Stomach (tissue), 19 donors: ENCODE measurements at places on chromosomes 2 and 18.

DNA sequence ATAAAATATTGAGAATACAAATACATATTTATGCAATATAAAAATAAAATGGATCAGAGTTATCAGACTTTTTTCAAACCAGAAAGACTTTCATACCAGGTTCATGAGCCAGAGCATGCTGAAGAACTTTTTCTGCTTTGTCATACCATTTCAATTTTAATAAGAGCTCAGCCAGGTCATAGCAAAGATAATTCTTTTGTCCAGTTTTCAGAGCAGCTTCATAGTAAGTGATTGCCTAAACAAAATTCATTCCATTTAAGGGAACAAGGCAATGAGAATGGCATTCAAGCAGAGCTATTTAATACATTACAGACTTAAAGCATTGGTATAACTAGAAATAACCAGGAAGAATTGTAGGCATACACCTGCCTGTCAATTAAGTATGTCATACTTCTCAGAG is 42.3 kb downstream of the TTC21B start:
- H3K27ac ChIP-seq, result no peak overlapping the region
- no peaks in the 10 kb centered on the region for H3K27me3 ChIP-seq
- no peak for DNase-seq
- H3K4me3 ChIP-seq, result no peak overlapping the region
- H3K4me1 ChIP-seq, result no peaks in the 10 kb centered on the region

DNA sequence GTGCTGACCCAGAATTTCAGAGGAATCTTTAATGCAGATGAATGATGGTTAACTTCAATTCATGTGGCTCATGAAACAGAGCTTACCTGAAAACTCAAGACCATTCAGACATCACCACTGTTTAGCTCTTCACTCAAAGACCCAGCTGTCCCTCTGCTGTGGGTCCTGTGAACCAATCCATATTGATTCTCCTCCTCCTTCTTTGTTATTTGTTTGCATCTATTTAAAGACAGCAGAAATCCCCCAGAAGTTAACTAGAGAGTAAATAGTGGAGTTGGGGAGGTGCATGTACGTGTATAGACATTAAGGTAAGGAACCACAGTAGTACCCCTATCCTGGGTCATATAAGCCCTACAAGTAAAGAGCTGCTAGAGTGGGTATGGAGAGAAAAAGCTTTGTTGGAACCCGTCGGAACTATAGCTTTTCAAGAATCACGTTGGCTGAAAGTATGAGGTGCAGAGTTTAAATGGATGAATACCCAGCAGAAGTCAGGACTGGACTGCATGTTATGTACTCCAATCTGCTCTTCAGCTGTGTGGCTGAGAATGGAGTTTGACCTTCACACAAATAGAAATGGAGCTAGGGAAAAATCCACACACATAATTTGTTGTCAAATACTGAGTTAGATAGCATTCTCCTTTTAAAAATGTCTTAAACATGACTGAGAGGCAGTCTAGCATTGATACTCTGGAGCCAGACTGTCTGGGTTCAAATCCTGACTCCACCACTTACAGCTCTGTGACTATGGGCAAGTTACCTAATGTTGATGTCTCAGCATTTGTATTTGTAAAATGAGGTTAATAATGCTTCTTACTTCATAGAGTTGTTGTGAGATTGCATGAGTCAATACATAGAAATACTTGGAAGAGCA is 81.7 kb upstream of the HK2 start:
- H3K4me3 ChIP-seq, result no peak overlapping the region
- no peaks in the 10 kb centered on the region for H3K36me3 ChIP-seq
- H3K27ac ChIP-seq, result no peak overlapping the region
- no peaks in the 10 kb centered on the region for H3K27me3 ChIP-seq
- no peaks in the 10 kb centered on the region for H3K4me1 ChIP-seq

- no peaks in the 10 kb centered on the region for H3K36me3 ChIP-seq
- peak; percentile 31 for DNase-seq
- no peaks in the 10 kb centered on the region for H3K4me1 ChIP-seq
- H3K4me3 ChIP-seq, result no peak overlapping the region
Observed at GRCh38 chr2:49111456-49111855, 42.9 kb downstream of the FSHR start.

DNA sequence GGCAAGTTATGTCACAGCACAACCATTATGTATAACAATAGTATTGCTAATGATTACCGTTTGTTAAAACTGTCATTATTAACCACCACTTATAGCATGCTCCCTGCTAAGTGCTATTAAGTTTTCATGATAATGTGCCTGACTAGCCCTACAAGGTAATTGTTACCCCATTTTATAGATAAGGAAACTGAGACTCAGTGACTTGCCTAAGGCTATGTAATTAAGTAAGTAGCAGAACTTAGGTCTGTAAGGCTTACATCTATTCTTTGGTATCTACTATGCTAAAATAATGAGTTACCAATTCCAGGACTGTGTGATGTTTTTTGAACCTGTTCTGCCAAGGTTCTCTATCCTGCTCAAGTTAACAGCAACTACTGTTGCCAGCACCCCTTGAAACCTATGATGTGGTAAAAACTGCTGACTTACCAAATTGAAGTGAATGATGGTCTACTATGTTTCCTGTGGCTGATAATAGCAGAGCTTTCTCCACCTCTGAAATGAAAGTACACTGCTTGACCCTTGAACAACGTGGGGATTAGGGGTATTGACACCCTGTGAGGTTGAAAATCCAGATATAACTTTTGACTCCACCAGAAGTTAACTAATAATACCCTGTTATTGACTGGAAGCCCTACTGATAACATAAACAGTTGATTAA is 18.2 kb downstream of the ACVR2A start:
- no peaks in the 10 kb centered on the region for H3K27me3 ChIP-seq
- H3K27ac ChIP-seq, result no peak overlapping the region
- no peak overlapping the region for H3K4me3 ChIP-seq

- DNase-seq, result no peak
- H3K36me3 ChIP-seq, result peaks cover 9% of the 10 kb centered on the region
- H3K4me1 ChIP-seq, result peaks cover 4% of the 10 kb centered on the region
- no peak overlapping the region for H3K4me3 ChIP-seq
- no peaks in the 10 kb centered on the region for H3K27me3 ChIP-seq
- no peak overlapping the region for H3K27ac ChIP-seq
Observed at GRCh38 chr18:48084858-48085257, 154.4 kb upstream of the SMAD2 start.
